ENCODE measurements at places on chromosomes 6 and 20. TPM values are rescaled to one million over a fixed set of nuclear protein-coding genes. Genes with fewer than 3 reads are reported as not detected.

Gene CST5
- total RNA-seq = not detected

Gene ZNF165
- total RNA-seq = 0.94 TPM

Gene SNHG17
- total RNA-seq = 14.4 TPM

Gene SYNDIG1
- total RNA-seq = 67.0 TPM

Gene NRSN1
- total RNA-seq = 31.6 TPM

Gene VSTM2L
- 50.7 TPM for total RNA-seq

Gene TRIM10
- 0.31 TPM for total RNA-seq

Gene CAP2
- total RNA-seq = 43.2 TPM

Gene GGT7
- 26.9 TPM for total RNA-seq

Gene AHCY
- total RNA-seq = 45.7 TPM
